ENCODE measurements at places on chromosomes 3 and 15. TPM values are rescaled to one million over a fixed set of nuclear protein-coding genes. Genes with fewer than 3 reads are reported as not detected.

Gene PEX5L
- 0.53 TPM for total RNA-seq

Gene ROPN1B
- not detected for total RNA-seq

Gene SLC30A4
- 8.2 TPM for total RNA-seq

GRCh38 chr3:57025237-57025636 lies 35.2 kb upstream of the SPATA12 start:
- DNase-seq = no peak

DNA sequence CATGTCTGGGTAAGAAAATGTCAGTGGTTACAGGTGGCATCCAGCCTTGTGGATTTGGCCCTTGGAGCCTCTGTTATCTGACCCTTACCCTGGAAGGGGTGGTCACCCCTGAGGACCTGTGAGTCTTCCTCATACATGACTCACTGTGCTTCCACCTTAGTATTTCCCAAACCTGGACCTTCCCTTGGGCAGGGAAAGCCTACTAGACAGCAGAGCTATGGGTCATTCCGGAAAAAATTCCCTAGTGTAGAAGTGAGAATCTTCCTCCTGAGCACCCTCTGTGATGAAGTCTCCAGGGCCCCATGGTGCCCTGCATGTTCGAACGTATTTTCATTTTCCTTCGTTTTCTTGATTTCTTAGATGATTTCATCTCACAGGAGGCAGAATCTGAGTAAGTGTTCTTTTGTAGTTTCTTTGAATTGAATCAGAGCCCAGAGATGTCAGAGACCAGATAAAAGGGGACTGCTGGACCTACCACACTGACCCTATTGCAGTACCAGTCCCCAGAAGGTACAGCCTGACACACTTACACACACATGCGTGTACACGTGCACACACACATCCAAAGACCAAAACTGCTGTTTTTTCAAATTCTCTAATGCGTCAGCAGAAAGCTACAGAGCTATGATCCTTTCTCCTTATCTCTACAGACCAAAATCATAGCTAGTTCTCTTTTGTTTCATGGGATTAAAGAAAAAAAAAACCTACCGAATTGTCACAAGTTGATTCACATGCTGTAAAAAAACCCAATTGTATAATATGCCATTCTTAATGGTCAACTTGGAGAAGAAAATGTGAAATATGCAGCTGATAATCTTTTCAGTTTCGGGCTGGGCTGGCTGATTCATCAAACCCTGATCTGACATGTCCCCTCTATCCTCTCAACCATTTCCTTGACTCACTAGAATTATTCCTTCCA lies 50.5 kb upstream of the ARHGEF3 start:
- DNase-seq = no peak

DNA sequence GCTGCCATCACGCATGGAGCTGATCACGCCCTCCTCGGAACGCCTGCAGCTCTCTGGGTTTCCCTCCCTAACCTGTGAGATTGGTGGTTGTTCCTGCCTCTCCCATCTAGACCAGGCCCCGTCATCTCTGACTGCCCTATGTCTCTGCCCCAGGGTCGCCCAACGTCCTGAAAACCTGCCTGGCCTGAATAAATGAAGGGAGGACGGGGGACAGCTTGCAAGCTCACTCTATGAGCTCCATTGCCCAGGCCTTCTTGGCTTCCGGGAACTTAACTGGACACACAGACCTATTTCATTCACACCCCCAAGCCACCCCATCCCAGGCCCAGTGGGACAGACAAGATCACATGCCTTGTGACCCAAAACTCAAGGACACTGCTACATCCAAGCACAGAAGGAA lies 274.2 kb downstream of the XXYLT1 start:
- DNase-seq = no peak

All from myocyte (in vitro differentiated cells).